EL (cell line): ENCODE measurements at places on chromosomes 6 and 20.

GRCh38 chr6:50707191-50707590 is 6.1 kb upstream of the TFAP2D start:
- no peak for DNase-seq

DNA sequence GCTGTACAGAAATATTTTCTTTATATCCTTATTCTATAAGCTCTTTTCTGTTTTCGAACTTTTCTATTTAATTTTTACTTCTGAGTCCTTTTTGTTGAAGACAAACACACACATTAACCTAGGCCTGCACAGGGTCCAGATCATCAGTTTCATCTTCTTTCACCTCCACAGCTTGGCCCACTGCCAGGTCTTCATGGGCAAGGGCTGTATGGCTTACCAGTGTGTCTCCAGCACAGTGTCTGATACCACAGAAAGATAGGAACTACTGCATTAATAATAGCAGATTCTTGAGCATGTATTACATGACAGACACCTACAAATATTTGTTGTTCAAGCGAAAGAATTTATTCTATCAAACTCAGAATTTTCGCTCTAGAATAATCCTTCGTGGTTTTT is 24.4 kb downstream of the QKI start:
- no peak for DNase-seq

GRCh38 chr6:114534813-114535212 is 192.0 kb upstream of the HS3ST5 start:
- DNase-seq = no peak

- DNase-seq = peak; percentile 49
Observed at GRCh38 chr6:111011360-111012142, 29.7 kb downstream of the RPF2 start.

- DNase-seq = no peak
Observed at GRCh38 chr20:11780765-11781369, 136.8 kb upstream of the BTBD3 start.
